ENCODE measurements at places on chromosomes 3 and 15.

DNA sequence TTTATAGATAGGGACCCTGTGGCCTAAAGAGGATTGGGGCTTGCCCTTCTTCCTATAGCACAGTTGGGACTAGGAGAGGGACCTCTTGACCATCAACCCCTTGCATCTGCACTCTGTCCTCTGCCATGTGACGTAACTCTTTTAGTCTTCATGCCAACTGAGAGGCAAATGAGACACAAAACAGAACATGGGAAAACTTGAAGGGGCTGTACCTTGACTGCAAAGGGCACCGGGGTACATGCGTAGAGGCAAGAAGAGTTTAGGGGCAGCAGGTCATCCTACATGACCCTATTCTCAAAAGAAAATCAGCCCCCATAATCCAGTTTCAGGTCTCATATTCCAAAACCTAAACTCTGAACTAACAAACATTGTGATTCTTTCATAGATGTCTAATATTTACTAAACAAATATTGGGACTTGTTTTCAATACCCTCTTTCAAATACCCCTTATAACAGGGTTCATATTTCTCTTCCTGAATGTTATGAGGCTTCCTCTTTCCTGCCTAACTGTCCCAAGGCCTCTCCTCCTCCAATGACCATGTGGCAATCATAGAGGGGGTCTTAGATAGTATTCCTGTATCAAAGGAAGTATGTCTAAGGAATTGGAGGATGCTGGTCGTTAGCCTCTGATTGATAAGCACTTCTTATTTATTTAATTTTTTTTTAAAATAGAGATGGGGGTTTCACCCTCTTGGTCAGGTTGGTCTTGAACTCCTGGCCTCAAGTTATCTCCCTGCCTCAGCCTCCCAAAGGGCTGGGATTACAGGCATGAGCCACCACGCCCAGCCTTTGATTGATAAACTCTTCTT, 20.6 kb downstream of the ACKR2 start:
- H3K4me3 ChIP-seq: 0 out of 2 replicates have a peak overlapping the region, but pooled peaks have one; percentile 8
- no peaks in the 10 kb centered on the region for H3K27me3 ChIP-seq
- H3K4me1 ChIP-seq: peaks cover 59% of the 10 kb centered on the region
- DNase-seq: peak; percentile 72
- H3K27ac ChIP-seq: peak overlapping the region; percentile 93

- no peaks in the 10 kb centered on the region for H3K36me3 ChIP-seq
- H3K4me3 ChIP-seq: no peak overlapping the region
- H3K4me1 ChIP-seq: no peaks in the 10 kb centered on the region
- no peak overlapping the region for H3K27ac ChIP-seq
Observed at GRCh38 chr3:189720736-189721417, 89.7 kb downstream of the TP63 start.

GRCh38 chr15:55774113-55774970, 31.4 kb upstream of the PRTG start:
- peak; percentile 33 for DNase-seq
- H3K36me3 ChIP-seq: no peaks in the 10 kb centered on the region
- H3K27me3 ChIP-seq: no peaks in the 10 kb centered on the region
- H3K4me1 ChIP-seq: no peaks in the 10 kb centered on the region
- no peak overlapping the region for H3K27ac ChIP-seq
- no peak overlapping the region for H3K4me3 ChIP-seq

- H3K4me3 ChIP-seq: no peak overlapping the region
- 0 out of 3 replicates have a peak, but pooled peaks cover 12% of the 10 kb centered on the region for H3K27me3 ChIP-seq
- H3K4me1 ChIP-seq: peaks cover 15% of the 10 kb centered on the region
- no peak overlapping the region for H3K27ac ChIP-seq
- H3K36me3 ChIP-seq: no peaks in the 10 kb centered on the region
- DNase-seq: no peak
Observed at GRCh38 chr3:140917772-140918171, 23.9 kb upstream of the SLC25A36 start.

GRCh38 chr3:20666091-20666490, 480.1 kb upstream of the SGO1 start:
- no peak overlapping the region for H3K4me3 ChIP-seq
- H3K27me3 ChIP-seq: no peaks in the 10 kb centered on the region
- no peaks in the 10 kb centered on the region for H3K4me1 ChIP-seq
- DNase-seq: no peak

DNA sequence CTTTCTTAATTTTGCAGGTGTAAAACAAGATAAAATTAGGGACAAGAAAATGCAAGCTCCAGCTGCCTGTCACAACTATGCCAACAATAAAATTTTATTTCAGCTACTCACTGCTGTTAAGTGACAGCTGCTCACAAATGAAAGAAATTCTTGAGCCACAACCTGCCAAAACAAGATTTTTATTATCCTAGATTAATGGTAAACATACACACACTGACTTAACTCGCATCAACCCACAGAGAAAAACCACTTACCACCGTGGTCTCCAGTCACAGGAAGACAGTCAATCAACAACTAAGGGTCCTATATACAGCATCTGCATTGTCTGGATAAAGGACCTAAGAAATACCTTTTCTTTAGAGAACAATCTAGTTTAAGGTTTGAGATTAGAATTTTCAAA, 31.3 kb downstream of the EFL1 start:
- 0 out of 2 replicates have a peak, but pooled peaks cover 1% of the 10 kb centered on the region for H3K36me3 ChIP-seq
- H3K4me3 ChIP-seq: no peak overlapping the region
- peak overlapping the region; percentile 45 for H3K27ac ChIP-seq
- peaks cover 14% of the 10 kb centered on the region for H3K4me1 ChIP-seq
- no peak for DNase-seq
- no peaks in the 10 kb centered on the region for H3K27me3 ChIP-seq

- no peaks in the 10 kb centered on the region for H3K36me3 ChIP-seq
- no peaks in the 10 kb centered on the region for H3K4me1 ChIP-seq
- DNase-seq: no peak
Observed at GRCh38 chr3:87626546-87626945, 350.2 kb upstream of the POU1F1 start.

GRCh38 chr3:139317215-139317614, 26.6 kb upstream of the MRPS22 start:
- H3K27ac ChIP-seq: no peak overlapping the region
- H3K36me3 ChIP-seq: no peaks in the 10 kb centered on the region
- no peaks in the 10 kb centered on the region for H3K27me3 ChIP-seq

GRCh38 chr3:37505415-37505814, 331.0 kb upstream of the LRRFIP2 start:
- H3K4me1 ChIP-seq: 0 out of 2 replicates have a peak, but pooled peaks cover 9% of the 10 kb centered on the region
- no peaks in the 10 kb centered on the region for H3K27me3 ChIP-seq
- H3K4me3 ChIP-seq: no peak overlapping the region
- H3K27ac ChIP-seq: no peak overlapping the region

- H3K4me3 ChIP-seq: no peak overlapping the region
- no peak for DNase-seq
- H3K36me3 ChIP-seq: peaks cover 8% of the 10 kb centered on the region
Observed at GRCh38 chr3:105555206-105555605, 188.5 kb downstream of the ALCAM start.

DNA sequence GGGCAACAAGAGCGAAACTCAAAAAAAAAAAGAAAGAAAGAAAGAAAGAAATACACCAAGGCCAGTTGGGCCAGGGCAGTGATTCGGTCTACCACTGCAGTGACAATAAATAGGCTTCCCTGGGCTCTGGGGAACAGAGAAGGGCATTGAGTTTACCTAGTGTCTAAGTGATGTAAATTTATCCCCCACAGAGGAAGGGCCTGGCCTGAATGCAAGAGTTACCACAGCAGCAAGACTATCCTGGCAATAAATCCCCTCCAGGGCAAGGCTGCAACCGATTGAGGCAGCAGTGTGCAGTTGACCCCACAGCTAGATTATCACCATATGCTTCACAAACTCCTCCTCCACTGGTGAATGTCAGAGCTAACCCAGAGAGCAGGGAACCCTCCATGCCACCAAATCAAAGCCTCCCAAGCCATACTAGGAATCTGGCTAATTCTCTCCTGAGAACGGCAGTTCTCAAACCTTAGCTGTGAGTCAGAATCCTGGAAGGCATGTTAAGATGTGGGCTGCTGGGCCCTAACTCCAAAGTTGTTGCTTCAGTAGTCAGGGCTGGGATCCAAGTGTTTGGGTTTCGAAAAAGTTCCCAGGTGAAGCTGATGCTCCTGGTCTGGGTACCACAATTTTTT, 64.3 kb upstream of the GATM start:
- no peaks in the 10 kb centered on the region for H3K36me3 ChIP-seq
- no peaks in the 10 kb centered on the region for H3K27me3 ChIP-seq
- H3K4me3 ChIP-seq: no peak overlapping the region
- H3K27ac ChIP-seq: no peak overlapping the region
- H3K4me1 ChIP-seq: peaks cover 44% of the 10 kb centered on the region
- DNase-seq: no peak

DNA sequence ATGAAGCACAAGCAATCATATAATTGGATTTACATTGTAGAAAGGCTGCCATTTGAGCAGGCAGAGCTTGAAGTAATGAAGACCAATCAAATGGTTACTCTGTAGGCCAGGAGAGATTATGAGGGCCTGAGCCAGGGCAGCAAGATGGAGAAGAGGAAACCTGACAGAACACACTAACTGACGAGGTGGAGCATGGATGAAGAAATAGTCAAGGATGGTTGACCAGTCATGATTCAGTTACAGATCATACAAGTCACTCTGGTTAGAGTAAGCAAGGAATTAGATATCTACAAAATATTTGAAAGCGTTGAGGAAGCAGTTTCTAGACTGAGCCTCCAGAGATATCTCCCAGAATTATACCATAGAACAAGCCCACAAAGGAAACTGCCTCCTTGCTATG, 101.8 kb upstream of the THSD4 start:
- H3K4me1 ChIP-seq: no peaks in the 10 kb centered on the region
- H3K4me3 ChIP-seq: no peak overlapping the region
- H3K27ac ChIP-seq: no peak overlapping the region
- DNase-seq: no peak
- no peaks in the 10 kb centered on the region for H3K27me3 ChIP-seq

GRCh38 chr15:52095597-52096262, 16.8 kb downstream of the BCL2L10 start:
- no peak overlapping the region for H3K4me3 ChIP-seq
- peaks cover 28% of the 10 kb centered on the region for H3K4me1 ChIP-seq
- no peaks in the 10 kb centered on the region for H3K36me3 ChIP-seq
- no peaks in the 10 kb centered on the region for H3K27me3 ChIP-seq

DNA sequence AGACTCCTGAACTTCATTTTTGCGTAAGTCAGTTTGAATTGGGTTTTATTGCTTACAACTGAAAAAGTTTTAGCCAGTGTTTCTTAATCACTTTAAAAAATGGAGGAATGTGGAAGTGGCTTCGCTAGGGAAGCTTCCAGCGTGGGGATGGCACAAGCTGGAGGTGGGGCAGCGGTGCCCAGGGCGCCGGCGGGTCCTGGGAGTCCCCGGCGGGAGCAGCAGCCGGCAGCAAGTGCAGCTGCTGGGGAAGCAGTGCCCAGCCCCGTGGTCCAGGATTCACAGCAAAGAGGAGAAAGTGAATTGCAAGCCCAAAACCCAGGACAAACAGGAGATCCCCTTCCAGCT, 301.8 kb upstream of the PROK2 start:
- no peaks in the 10 kb centered on the region for H3K27me3 ChIP-seq
- no peak for DNase-seq
- H3K4me3 ChIP-seq: no peak overlapping the region

DNA sequence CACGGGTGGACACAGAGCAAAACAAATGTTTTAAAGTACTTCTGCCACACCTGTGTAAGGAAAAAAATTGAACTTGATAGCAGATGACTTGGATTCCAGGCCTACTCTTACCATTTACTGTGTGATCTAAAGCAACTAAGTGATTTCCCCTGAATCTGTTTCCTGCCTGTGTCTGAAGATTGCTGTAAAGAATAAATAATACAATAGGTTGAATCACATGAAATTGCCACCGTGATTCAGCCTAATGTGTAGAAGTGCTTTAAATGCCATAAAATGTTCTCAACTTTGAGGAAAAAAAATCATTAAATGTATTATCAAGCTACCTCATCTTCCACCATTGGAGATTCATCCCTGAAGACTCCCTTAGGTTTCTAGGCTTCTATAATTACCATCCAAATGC, 27.6 kb upstream of the NUDT16 start:
- DNase-seq: no peak
- no peaks in the 10 kb centered on the region for H3K4me1 ChIP-seq
- H3K36me3 ChIP-seq: no peaks in the 10 kb centered on the region
- no peak overlapping the region for H3K4me3 ChIP-seq
- H3K27me3 ChIP-seq: no peaks in the 10 kb centered on the region

Data from HepG2 (cell line).